ELR (cell line): ENCODE measurements at places on chromosomes 3 and 15.

GRCh38 chr3:29346828-29347227, 66.0 kb downstream of the RBMS3 start:
- peak; percentile 47 for DNase-seq

GRCh38 chr3:188417271-188417696, 263.3 kb downstream of the LPP start:
- no peak for DNase-seq

- peak; percentile 55 for DNase-seq
Observed at GRCh38 chr15:58212909-58213526, 74.8 kb downstream of the AQP9 start.

DNA sequence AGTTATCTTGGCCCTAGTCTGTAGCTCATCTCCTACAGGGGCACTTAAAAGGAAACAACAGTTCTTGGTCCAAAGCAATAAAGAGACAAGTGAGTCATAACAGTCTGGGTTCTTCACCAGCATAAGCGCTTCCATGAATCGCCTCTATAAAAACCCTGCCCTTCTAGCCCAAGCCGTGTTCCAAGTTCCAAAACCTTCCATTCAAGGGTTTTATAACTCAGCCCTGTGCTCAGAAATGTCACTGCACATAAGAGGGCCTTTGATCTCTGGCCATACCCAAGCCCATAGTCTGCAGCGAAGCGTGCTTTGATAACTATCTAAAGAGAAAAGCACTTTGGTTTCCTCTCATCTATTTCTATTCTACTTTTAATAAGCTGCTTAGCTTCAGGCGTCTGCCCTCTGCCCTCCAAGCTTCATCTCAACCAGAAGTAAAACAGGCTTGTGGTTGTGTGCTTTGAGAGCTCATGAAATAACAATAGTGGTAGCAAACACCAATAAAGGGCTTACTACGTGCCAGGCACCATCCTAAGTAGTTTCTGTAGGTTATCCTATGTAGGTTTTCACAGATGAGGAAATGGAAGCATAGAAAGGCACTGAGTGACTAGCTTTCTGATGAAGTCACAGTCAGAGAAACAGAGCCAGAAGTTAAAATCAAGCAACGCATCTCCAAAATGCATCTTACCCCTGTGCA, 64.0 kb upstream of the AKAP13 start:
- DNase-seq = peak; percentile 69

GRCh38 chr3:77620009-77620408, 580.1 kb downstream of the ROBO2 start:
- DNase-seq = no peak

DNA sequence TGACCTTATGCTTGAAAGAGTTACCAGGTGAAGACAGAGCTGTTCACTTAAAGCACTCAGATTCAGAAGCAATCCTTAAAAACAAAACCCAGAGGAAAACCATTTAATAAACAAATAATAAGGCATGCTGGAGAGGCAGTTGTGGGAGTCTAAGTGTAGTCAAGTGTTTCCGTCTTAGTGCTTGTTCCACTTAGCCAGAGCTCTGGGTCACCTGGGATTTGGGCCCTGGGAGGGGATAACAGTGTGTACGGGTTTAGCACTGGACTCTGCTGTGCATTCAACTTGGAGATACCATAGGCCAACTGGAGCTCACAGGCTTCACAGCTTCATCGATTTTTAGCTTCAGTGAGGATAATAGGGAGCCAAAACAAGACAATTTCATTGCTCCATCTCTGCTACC, 444.6 kb downstream of the CNTN4 start:
- no peak for DNase-seq

GRCh38 chr3:100260081-100260684, 609 bp upstream of the TBC1D23 start:
- peak; percentile 49 for DNase-seq

GRCh38 chr3:122782804-122783203, 10.8 kb downstream of the HSPBAP1 start:
- no peak for DNase-seq

DNA sequence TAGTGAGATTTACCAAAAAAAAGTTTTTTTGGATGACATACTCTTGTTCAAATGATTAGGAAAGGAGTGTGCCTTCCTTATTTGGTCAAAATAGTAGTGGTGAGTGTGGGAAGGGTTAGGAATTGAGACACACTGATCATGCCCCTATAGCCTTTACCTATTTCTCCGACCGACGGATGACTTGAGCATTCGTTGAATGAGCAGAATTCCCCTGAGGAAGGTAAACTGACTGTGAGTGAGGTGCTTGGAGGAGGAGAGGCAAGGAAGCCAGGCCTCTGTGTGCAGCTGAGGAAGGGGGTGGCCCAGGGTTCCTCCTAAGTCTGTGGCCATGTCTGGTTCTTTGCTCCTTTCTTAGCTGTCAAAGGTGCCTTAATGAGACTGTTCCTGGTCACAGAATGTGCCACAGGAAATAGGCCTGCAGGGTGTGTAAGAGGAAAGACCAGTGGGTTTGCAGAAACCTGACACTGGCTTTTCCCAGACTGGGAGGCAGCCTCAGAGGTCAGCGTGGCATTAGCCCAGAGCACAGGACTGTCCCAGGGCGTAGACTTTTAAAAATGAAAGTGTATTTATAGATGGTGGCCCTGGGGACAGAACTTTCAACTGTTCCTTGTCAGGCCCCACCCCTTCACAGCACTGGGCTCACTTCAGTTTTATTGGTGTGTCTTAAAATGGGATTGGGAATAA, 307.7 kb upstream of the C2CD4B start:
- peak; percentile 15 for DNase-seq

- peak; percentile 9 for DNase-seq
Observed at GRCh38 chr15:80264031-80264430, 12.0 kb upstream of the CTXND1 start.

DNA sequence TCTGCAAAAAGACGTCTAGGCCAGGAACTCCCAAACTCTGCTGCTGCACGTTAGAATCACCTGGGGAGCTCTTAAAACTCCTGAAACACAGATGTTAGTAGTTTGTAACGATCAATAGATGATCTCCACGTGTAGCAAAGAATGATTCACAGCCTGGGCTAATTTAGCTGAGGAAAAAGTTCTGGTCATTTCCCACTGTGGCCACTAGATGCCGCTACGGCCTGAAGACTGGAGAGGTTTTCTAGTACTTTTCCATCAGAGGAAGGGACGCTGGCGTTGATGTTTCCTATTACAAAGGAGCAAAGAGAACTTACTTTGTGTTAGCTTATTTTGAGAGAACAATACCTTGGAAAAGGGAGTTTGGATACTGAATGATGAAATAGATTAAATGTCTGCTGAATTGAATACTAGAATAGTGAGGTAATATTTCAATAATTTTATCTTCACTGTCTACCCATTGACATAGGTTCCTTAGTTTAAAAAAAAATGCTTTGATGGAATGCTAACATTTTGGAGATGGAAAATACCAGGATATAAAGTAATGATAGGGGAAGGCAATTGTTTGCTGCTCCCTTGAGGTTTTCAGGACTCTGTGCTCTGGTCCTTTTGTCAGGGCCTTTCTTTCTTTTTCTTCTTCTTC, 159.1 kb downstream of the P3H2 start:
- DNase-seq = peak; percentile 87

DNA sequence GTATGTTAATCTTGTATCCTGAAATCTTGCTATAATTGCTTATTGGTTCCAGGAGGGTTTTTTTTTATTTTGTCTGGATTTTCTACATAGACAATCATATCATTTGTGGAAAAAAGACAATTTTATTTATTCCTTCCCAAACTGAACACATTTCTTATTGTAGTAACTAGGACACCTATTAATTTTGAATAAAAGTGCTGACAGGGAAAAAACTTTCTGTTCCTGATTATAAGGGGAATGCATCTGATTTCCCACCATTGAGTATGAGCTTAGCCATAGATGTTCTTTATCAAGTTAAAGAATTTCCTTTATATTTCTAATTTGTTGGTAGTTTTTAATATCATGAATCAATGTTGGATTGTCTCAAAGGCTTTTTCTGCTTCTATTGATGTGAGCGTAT, 460.7 kb upstream of the CNTN3 start:
- no peak for DNase-seq

- no peak for DNase-seq
Observed at GRCh38 chr15:72540606-72541237, 66.6 kb downstream of the ARIH1 start.

GRCh38 chr15:99074446-99074845, 30.4 kb upstream of the SYNM start:
- no peak for DNase-seq

- no peak for DNase-seq
Observed at GRCh38 chr15:58785355-58785754, 14.3 kb downstream of the MINDY2 start.

DNA sequence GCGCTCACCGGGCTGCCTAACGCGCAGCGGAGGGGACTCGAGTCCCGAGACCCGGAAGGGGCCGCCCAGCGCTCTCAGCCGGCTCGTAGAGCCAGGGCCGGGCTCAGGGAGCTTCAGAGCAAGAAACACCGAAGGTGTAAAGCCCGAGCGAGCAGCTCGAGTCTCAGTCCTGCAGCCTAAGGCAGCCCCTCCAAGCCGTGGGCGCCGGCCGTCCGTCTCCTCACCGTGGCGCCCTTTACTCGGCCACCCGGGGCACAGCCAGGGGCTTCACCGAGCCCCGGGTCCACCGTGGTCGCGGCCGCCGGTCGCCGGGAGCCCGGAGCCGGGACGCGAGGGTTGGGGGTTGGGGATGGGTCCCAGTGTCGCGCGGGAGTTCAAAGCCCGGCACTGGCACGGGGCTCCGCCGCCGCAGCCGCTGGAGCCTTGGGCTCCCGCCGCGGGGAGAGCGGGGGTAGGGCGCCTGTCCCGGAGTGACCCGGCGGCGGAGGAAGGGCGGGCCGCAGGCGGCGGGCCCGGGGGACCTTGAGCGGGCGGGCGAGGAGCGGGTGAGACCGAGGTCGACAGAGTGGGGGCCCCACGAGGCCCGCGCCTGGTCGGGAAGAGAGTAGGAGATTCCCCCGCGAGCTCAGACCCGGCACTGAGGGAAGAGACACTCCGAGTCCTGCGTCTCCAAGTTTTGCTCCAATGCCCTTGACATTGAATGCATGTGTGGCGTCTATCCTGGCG, 26.9 kb upstream of the THRB start:
- DNase-seq = peak; percentile 44

- DNase-seq = peak; percentile 89
Observed at GRCh38 chr3:39038165-39038564, 13.6 kb downstream of the SCN11A start.

DNA sequence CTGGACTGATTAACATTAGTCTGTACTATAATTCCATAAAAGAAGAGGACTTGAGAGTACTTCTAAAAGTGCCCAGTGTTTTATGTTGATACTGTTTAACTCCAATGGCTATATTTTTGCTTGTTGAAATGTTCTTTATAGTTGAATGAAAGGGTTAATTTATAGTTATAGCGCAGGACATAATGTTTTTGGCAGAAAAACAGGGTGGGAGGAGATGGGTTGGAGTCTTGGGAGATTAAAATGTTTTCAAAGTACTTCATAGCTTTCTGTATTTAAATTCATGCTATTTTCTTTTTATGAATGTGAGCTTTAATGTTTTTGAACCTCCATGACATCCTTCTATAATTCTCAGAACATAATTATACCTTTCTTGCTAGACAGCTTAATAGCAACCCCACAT, 108.2 kb downstream of the CNTN3 start:
- no peak for DNase-seq

DNA sequence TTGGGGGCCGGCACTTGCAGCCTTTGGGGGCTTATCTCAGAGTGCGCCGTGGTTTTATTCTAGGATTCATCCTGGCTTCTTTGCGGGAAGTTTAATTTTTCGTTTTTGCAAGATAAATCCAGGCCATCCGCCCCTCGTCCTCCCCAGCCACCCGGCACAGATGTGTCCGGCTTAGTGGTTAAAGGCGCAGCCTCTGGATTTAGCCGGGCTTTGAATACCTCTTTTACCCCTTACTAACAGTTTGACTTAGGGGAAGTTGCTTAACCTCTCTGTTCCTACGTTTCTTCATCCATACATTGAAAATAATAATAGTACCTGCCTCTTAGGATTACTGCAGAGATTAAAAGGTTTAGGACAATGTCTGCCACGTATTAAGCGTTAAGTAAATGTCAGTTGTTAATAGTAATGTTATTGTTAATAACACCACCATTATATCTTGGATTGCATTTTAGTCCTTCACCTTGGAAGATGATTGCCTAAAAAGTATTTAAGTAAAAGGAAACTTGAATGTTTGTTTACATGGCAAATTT, 714 bp downstream of the ECT2 start:
- DNase-seq = peak; percentile 53

DNA sequence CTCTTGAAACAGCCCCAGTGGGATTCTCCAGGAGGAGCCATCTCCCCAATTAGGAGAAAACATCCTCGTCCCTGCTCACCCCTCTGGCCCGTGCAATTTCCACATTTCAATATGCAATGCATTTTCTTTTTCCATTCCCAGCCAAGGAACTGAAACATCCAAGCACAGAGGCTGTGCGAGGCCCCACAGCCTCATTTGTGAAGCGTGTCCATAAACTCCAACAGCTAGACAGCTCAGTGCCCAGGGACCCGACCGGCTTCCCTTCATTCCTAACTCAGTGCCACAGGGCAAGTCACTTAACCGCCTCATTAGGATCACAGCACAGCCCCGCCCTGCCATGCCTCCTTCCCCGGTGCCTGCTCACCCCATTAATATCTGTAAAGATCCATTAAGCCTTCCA, 204.2 kb upstream of the IGF1R start:
- DNase-seq = no peak

GRCh38 chr3:33798113-33798417, 365 bp upstream of the PDCD6IP start:
- DNase-seq = no peak

DNA sequence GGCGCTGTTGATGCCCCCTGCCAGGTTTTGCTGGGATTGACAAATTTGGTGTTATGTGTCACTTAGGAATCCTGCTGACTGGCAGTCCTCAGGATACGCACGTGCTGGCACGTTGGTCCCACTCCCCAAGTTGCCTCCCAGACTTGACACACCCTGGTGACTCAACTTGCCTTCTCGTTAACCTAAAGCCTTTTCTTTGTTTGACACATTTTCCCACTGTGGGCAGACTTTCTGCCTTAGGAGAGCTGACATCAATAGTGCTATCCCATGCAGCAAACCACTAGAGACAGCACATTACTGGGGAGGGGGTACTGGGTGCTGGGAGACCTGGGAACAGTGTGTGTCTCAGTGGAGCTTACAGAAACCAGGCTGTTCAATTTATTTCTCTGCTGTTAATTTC, 104.3 kb downstream of the OXNAD1 start:
- DNase-seq = no peak

DNA sequence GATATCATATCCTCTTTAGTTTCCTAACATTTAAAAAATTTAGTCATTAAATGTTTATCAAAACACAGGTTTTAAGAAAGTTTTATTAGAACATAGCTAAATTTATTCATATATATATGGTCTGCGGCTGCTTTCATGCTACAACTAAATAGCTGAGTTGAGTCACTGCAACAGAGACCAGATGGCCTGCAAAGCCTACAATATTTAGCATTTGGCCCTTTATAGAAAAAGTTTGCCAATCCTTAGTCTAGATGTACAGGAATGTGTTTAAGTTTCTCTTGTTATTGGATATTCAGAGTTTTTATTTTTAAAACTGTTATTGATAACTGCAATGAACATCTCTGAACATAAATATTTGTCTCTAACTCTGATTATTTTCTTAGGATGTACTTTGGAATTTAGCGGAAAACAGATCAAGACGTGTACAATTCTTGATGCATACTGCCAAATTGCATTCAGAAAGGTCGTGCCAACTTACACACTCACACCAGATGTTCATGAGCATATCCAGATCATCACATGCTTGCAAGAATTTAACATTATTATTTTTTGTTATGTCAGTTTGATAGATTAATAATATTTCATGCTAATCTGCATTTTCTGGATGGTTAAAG, 157.9 kb downstream of the STAC start:
- no peak for DNase-seq

- peak; percentile 82 for DNase-seq
Observed at GRCh38 chr3:160372780-160373179, 26.2 kb downstream of the IFT80 start.

- DNase-seq = peak; percentile 75
Observed at GRCh38 chr3:50639055-50639494, 22.1 kb downstream of the MAPKAPK3 start.
